Fibroblast of the aortic adventitia (primary cell): ENCODE measurements at places on chromosomes 13 and 19. TPM values are rescaled to one million over a fixed set of nuclear protein-coding genes. Genes with fewer than 3 reads are reported as not detected.

- no peak for DNase-seq
Measured at GRCh38 chr19:19427944-19428343, 22.5 kb downstream of the GATAD2A start.

Gene MIDN
- total RNA-seq: 23.2 and 32.5 TPM in 2 replicates

DNA sequence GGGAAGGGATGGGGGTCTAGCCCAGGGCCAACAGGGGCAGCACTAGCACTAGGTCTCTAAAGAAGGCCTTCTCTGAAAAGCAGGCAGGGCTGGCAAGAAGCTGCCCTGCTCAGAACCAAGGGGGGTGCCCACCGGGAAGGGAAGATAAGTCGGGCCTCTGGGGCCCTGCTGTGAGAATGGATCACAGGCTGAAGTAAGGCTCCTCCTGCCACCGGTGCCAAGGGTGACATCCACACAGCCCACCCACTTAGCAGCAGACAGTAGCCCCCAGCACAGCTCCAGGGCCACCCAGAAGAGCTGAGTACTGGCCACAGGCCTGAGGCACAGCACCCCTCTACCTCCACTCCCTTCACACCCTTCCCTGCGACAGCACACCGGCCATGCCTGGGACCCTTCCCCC lies 5.9 kb downstream of the ELL start:
- no peak for DNase-seq

GRCh38 chr19:45186509-45187334 lies 8.1 kb downstream of the BLOC1S3 start:
- no peak for DNase-seq

DNA sequence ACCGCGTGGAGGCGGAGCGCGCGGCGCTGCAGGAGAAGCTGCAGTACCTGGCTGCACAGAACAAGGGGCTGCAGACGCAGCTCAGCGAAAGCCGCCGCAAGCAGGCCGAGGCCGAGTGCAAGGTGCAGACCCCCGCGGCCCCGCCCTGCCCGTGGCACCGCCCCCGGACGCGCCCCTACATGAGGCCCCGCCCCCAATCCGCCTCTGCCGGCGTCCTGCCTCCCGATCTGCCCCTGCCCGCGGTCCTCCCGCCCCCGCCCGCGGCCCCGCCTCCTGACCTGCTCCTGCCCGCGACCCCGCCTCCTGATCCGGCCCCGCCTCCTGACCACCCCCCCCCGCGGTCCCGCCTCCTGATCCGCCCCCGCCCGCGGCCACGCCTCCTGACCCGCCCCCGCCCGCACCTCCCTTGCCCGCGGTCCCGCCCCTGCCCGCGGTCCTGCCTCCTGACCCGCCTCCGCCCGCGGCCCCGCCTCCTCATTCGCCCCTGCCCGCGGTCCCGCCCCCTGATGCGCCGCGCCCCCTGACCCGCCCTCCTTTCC lies 11.7 kb downstream of the PRR36 start:
- DNase-seq: no peak

- no peak for DNase-seq
Measured at GRCh38 chr19:11658970-11659369, 61.7 kb downstream of the ZNF627 start.

DNA sequence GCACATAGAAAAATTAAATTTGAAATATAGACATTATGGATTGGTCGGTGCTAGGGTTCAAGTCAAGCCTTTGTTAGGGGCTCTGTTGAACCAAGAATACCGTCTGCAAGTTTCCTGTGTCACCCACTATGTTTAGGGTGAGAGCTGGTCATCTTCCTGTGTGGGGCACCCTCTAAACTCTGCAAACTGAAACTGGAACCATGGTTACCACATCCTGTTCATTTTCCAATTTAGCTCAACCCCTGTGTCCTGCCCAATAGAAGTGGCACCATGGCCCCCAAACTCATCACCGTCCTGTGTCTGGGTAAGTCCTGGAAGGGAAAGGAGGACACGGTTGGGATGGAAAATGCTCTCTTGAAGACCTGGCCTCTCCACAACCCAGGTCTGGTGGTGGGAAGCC lies 29.9 kb downstream of the LAIR2 start:
- DNase-seq: no peak

- DNase-seq: no peak
Measured at GRCh38 chr13:71589032-71589431, 278.0 kb downstream of the DACH1 start.

Gene PRTN3
- total RNA-seq: not detected in 2 replicates

DNA sequence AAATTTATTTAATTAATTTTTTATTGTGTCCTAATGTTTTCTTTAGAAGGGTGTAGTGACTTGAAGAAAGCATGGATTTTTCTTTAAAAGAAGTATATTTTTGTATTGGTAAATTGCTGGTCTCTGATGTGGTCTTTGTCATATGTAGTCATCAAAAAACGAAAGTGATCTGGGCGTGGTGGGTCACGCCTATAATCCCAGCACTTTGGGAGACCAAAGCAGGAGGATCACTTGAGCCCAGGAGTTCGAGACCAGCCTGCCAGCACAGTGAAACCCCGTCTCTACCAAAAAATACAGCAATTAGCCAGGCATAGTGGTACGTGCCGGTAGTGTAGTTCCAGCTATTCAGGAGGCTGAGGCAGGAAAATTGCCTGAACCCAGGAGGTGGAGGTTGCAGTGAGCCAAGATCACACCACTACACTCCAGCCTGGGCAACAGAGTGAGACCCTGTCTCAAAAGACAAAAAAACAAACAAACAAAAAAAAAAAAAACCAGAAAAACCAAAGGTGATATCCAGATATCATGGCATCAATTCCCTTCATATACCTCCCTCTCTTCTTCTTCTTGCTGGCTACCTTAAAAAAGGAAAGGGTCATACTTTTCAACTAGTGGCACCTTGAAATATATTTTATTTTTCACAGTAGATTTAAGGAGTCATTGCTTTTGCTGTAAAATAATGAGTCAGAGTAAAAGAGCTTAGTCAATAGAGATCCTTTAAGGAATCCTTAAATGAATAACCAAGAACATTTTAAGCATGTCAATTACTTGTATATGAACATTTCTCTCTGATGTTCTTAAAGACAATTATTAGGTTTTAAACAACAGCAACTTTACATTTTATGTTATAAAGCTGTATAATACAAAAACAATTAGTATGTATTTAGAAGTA lies 19.9 kb downstream of the KCTD4 start:
- no peak for DNase-seq

DNA sequence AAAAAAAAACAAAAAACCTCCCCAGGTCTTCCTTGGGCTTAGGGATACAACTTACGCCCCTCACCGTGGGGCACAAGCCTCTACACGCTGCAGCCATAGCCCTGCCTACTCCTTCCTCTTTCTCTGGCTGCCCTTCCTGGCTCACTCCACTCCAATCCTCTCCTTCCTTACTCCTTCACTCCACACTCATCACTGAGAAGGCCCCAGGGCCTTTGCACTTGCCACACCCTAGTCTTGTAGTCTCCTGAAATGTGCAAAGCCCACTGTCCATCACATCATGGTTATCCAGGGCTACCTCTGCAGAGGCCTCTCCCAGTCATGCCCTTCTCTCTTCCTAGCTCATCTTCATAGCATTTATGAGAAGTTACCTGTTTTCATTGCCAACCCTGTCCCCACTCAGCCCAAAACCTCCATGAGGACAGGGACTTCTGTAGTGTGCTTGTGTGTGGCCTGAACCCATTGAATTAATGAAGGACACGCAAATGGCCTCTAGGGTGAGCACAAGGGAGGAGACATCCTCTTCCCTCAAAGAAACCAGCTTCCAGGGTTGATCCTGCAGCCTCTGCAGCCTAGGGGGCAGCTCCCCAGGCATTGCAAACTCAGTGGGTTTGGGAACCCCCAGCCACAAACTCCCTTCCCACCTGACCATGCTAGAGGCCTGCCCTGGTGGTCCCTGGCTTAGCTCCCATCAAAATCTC lies 7.9 kb upstream of the HSH2D start:
- no peak for DNase-seq
